Stomach (tissue), 19 donors: ENCODE measurements at places on chromosomes 11 and 22. TPM values are rescaled to one million over a fixed set of nuclear protein-coding genes. Genes with fewer than 3 reads are reported as not detected.

Gene CALCA
- total RNA-seq, result not detected

Gene MYRF
- 240 TPM for total RNA-seq

Gene OR2AG2
- total RNA-seq, result 0.55 TPM

Gene CYP2D6
- 22.8 TPM for total RNA-seq

Gene ANKK1
- not detected for total RNA-seq

Gene PTPRJ
- 50.9 TPM for total RNA-seq

Gene C11orf42
- not detected for total RNA-seq

Gene POU2AF1
- 43.2 TPM for total RNA-seq

Gene RASD2
- 0.43 TPM for total RNA-seq

Gene OR8D4
- total RNA-seq, result not detected

Gene WT1
- total RNA-seq, result 3.1 TPM

Gene GGT5
- 29.0 TPM for total RNA-seq

Gene EIF4ENIF1
- 7.8 TPM for total RNA-seq

Gene IGSF22
- total RNA-seq, result not detected

Gene LGR4
- total RNA-seq, result 73.0 TPM

Gene APOL1
- total RNA-seq, result 42.5 TPM

Gene TNNI2
- total RNA-seq, result not detected

Gene GP1BB
- not detected for total RNA-seq

Gene B4GALNT4
- total RNA-seq, result not detected

Gene LRP4
- total RNA-seq, result 2.0 TPM

Gene OR5L1
- not detected for total RNA-seq

Gene CAPN5
- total RNA-seq, result 110 TPM
